ENCODE measurements at places on chromosomes 7 and 10.
A peak's percentile ranks its signal among the peaks of the same experiment; 100 is the strongest.

- DNase-seq, result no peak
Measured at GRCh38 chr10:67723601-67724000, 27.6 kb upstream of the CTNNA3 start.

DNA sequence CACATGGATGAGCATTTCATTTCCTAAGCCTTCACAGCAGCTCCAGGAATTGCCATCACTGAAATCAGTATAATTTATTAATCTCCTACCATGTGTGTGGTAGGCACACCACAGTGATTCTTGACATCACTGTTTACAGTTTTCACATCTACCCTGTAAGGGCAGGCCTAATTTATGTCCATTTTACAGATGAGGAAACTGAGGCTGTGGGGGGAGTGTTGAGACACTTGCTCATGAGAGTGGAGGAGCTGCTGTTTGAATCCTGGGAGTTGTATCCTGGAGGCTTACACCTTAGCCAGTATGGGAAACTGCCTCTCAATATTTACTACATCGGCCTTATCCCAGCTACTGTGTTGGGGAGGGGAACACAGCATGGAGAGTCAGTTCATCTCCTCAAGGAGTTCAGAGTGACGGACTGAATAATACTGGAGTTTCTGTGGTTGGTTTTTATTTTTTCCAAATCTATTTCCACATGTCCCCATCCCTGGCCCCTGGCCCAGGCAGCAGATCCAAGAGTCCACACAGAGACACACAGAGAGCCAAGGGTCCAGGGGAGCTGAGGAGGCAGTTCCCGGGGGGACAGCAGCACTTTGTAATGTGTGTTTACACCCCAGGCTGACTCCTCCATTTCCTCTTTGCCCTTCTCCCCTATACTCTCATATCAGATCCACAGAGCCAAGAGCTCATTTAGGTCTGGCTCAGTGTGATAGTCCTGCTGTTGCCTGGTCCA, 13.2 kb downstream of the UBTD1 start:
- no peak for DNase-seq

GRCh38 chr10:7025296-7025695, 385.5 kb downstream of the SFMBT2 start:
- DNase-seq, result no peak

GRCh38 chr10:71346731-71347130, 27.7 kb downstream of the SLC29A3 start:
- DNase-seq, result no peak

- DNase-seq, result no peak
Measured at GRCh38 chr10:2525781-2526180, 541.6 kb upstream of the PFKP start.

DNA sequence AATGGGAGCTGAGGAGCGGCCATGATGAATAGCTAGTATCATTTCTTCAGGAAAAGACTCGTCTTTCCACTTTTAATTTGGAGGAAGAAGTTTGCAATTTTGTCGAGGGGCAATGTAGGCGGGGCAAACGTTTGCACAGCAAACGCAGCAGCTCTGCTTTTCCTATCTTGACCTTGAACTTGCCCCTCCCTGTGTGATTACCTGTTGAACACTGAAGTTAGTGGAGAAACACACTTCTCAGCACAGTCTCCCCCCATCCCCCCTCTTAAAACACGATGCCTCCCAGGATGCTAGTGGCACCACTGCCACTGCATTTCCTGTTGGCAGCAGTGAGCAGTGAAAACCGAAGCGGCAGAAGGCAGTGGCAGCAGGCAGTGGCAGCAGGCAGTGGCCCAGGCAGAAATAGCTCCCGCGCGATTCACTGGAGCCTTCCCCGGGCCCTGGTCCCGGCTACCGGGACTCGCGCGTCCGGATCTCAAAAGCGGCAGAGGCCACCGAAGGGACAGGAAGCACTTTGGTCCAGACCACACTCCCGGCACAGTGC, at the start of gene EPDR1:
EPDR1 (plus strand) TSS at position 336 of the 544 bp plus-strand sequence. CDS start 300 bp downstream, outside the sequence.
- DNase-seq, result no peak

DNA sequence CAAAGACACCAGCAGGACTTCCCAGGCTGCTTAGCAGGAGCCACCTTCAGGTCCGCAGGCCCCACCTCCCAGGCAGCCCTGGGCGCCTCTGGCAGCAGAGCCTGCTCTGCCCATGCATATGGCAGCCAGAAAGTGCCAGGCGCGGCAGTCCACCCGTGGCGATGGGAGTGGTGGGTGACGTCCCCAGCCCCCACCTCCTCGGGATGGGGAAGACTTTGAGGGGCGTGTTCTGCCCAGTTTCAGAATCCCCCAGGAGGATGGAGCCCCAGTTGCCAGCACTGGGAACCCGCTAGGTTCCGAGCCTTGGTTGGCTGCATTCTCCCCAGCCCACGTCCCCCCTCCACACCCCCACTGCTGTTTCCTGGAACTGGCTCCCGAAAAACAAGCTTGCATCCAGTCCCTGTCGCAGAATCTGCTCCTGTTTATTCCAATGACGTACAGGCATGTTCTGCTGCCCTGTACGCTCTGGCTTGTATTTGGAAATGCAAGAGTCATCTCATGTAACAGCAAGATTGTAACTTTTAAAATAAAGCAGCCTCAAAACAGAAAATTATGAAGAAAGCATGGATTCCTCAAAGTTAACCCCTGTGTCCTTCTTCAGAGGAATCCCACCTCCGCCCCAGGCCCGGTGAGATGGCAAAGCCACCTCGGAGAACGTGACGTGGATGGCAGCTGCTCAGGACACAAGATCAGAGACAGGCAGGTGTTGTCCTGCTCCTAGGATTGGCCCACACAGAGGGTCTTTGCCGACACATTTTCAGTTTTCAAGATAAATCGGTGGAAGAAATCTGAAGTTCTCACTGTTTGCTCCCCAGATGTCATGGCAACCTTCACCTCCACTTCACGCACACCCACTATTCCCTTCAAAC, 87.8 kb upstream of the PPP2R2D start:
- no peak for DNase-seq

DNA sequence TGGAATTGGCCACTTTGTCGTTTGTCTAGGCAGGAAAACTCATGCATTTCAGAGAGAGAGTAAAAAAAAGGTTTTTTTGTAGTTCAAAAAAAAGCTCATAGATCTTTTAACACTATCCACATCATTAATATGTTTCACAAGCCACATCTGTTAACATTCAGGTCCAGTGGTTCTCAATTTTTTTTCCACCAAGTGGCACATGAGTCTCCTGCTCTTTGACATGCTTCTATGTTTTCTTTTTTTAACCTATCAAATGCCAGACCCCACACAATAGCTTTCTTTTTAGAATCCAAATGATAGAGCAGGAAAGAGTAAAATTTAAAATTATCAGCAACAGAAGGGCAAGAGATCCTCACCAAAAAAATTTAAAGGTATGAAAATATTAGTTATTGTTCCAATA, 20.3 kb downstream of the NOD1 start:
- DNase-seq, result no peak

DNA sequence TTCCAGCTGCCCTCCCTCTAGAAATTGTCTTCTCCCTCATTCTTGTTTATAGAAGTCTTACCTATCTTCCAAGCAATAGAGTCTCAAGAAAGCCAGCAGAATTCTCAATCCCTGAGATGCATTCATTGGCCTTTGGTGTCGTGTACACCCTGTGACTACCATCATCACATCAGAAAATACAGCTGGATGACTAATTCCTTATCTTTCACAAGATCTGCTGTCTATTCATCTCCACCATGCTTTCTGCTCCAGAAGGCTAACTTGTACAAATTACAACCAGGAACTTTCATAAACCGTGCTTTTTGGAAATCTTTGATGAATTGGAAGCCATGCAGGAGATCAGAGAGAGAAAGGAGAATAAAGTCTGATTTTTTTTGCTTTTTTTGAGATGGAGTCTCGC, 1062.9 kb upstream of the GHITM start:
- no peak for DNase-seq

GRCh38 chr7:73828107-73828803, 2.5 kb upstream of the CLDN4 start:
- DNase-seq, result peak; percentile 90

GRCh38 chr10:75904499-75905283, 473.3 kb downstream of the LRMDA start:
- DNase-seq, result no peak

GRCh38 chr10:17368708-17369272, 85.6 kb downstream of the ST8SIA6 start:
- DNase-seq, result no peak

DNA sequence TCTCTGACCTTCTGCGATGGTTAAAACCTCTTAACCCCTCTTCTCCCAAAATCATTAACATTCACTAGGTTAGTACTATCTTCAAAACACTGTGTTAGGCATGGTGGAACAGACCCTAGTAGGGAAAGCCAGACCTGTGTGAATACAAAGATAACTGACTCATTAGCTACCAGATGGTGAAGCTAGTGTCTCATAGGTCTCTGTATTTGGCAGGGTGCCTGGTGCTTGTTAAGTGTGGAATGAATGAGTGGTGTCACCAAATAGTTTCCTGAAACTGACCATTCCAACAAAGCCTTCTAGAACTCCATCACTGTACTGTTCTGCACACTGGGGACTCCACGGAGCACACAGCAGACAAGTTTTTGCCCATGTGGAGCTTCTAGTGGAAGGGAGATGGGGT, 27.7 kb upstream of the TM9SF3 start:
- DNase-seq, result no peak

DNA sequence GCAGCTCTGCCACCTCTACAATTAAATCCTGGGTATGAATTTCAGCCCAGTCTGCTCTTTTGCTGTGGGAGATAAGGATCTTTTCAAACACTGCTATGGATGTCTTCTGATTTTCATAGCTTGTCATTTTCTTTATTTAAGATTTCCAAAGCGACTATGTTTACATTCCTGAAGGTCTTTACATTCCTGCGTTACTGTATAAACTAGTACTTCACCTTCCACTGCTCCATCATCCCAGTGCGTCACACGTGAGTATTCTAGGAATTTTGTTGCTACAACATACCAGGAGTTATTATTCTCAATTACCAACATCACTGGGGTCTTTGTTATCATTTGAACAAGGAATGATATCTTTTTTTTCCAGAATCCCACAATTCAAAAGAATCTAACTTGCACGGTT, 944.7 kb downstream of the SORCS3 start:
- DNase-seq, result no peak

- DNase-seq, result no peak
Measured at GRCh38 chr7:15470825-15471668, 90.8 kb downstream of the AGMO start.

- no peak for DNase-seq
Measured at GRCh38 chr7:104604706-104605105, 276.3 kb downstream of the LHFPL3 start.

GRCh38 chr7:73773700-73774517, 3.8 kb upstream of the CLDN3 start:
- DNase-seq, result no peak

DNA sequence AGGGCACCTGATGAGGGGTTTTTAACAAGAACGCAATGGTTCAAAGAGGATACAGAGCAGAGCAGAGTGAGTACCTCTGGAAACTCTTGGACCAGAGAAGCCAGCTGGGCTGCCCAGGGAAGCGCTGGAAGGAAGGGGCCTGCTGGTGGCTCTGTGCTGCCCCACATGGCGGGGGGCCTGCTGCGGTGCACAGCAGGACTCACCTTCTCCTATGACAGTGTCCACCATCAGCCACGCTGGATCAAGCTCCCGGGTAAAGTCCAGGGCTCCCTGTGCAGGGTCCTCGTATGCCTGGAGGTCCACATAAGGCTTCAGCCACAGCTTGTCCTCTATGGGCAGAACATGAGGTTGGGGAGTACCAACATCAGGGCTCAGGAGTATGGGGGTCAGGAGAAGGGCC, 12.5 kb downstream of the EPHA1 start:
- no peak for DNase-seq

- DNase-seq, result no peak
Measured at GRCh38 chr7:25575634-25576033, 347.3 kb upstream of the NPVF start.

- DNase-seq, result no peak
Measured at GRCh38 chr7:132568962-132569361, 7.3 kb downstream of the PLXNA4 start.

DNA sequence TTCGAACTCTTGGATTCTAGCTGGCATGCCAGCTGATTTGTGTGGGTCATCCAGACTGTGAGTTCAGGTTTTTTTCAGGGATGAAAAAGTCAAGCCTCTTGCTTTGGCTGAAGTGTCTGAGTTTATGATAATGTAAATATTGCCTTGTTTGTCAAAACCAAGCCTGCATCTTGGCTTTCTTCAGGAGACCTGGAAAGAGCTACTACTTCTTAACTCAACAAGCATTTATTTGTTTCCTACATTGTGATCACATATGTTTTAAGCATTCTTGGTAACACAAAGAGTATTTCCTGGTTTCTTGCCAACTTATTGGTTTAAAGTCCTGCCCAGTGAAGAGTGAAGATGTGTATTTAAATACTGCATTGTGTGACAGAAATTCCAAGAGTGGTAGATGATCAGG, 407.1 kb downstream of the LRMDA start:
- DNase-seq, result no peak

DNA sequence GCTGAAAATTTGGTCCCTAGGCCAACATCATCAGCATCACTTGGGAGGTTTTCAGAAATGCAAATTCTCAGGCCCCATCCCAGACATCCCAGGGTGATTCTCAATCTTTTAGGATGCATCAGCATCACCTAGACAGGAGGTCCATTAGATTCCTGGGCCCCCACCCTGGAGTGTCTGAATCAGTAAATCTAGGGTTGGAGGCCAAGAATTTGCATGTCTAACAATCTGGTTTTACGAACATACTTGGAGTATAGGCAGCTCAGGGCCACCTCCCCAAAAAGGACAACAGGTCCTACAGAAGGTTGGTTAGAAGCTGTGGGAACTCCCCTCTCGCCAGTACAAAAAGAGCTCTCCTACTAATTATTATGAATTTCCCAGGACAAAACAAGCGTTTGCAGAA, 15.5 kb downstream of the ZC3HAV1 start:
- no peak for DNase-seq

GRCh38 chr7:151628846-151629604, 109.3 kb upstream of the RHEB start:
- no peak for DNase-seq

DNA sequence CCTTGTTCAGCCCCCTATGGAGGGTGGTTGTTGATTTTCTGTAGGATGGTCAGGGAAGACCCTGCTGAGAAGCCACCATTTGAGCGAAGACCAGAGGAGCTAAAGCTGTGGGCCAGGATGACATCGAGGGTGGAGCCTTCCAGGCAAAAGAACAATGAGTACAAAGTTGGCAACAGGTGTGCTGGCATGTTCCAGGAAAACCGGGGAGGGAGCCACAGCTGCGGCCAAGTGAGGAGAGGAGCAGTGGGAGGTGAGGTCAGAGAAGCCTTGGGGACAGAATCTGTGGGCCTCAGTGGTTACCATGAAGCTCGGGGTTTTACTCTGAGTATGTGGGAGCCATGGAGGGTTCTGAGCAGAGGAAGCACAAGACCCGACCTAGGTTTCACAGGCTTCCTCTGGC, 75.6 kb upstream of the ZNF479 start:
- no peak for DNase-seq

- no peak for DNase-seq
Measured at GRCh38 chr7:102843850-102844249, 69.0 kb upstream of the LRRC17 start.

All from NCI-H1417 treated with DMSO at 0.1 percent for 48 hours (cell line).